ENCODE measurements at places on chromosomes 7 and 10. TPM values are rescaled to one million over a fixed set of nuclear protein-coding genes. Genes with fewer than 3 reads are reported as not detected.

GRCh38 chr7:14691597-14692203 lies 210.9 kb downstream of the DGKB start:
- DNase-seq = peak; percentile 30

- no peak for DNase-seq
Observed at GRCh38 chr7:24722386-24723177, 34.7 kb downstream of the GSDME start.

DNA sequence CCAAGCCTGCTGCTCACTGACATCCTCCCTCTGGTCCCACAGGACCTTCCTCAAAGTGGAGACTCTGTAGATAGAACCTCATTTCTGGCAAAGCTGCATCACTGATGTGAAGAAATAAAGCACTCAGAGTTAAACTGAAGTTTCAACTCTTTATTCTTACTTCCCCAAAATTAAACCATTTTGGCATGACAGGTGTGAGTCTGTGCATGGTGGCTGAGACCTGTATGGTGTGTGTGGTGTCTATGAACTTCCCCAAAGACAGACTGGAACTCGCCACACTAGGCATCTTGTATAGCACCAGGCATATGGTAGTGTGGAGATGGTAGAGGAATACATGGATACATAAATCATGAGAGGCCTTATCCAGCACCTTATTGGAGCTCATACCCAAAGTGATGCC lies 6.6 kb upstream of the WDFY4 start:
- DNase-seq = no peak

DNA sequence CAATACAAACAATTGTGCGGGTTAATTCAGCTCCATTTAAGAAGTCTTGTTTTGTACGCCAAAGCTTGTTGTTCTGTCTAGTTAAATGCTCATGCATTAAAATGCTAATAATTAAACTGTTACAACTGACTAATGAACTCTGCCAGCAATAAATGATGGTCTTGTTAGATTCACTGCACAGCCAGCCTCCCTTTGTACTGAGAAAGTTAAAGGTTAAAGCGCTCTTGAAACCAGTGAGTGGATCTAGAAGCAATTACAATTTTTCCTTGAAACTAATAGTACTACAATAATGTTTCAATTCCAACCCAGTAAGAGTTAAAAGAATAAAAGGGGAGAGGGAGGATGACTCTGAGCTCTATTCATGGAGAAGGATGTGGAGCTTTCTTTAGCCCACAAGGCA lies 233.0 kb downstream of the EMX2 start:
- no peak for DNase-seq

DNA sequence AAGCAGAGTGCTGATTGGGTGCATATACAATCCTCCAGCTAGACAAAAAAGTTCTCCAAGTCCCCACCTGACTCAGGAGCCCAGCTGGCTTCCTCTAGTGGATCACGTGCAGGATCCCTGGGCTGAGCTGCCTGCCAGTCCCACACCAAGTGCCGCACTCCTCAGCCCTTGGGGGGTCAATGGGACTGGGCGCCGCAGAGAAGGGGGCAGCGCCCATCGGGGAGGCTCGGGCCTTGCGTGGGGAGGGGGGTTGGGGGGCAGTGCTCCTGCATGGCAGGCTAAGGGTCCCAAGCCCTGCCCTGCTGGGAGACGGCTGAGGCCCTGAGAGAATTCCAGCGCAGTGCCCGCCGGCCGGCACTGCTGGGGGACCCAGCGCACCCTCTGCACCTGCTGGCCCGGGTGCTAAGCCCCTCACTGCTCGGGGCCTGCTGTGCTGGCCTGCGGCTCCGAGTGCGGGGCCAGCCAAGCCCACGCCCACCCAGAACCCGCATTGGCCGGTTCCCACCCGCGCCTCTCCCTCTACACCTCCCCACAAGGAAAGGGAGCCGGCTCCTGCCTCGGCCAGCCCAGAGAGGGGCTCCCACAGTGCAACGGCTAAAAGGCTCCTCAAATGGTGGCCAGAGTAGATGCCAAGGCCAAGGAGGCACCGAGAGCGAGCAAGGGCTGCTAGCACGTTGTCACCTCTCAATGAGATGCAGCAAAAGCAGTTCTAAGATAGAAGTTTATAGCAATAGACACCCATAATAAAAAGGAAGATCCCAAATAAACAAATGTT lies 274.3 kb upstream of the LRRTM3 start:
- DNase-seq = no peak

GRCh38 chr10:119415121-119415520 lies 127.4 kb downstream of the RGS10 start:
- no peak for DNase-seq

DNA sequence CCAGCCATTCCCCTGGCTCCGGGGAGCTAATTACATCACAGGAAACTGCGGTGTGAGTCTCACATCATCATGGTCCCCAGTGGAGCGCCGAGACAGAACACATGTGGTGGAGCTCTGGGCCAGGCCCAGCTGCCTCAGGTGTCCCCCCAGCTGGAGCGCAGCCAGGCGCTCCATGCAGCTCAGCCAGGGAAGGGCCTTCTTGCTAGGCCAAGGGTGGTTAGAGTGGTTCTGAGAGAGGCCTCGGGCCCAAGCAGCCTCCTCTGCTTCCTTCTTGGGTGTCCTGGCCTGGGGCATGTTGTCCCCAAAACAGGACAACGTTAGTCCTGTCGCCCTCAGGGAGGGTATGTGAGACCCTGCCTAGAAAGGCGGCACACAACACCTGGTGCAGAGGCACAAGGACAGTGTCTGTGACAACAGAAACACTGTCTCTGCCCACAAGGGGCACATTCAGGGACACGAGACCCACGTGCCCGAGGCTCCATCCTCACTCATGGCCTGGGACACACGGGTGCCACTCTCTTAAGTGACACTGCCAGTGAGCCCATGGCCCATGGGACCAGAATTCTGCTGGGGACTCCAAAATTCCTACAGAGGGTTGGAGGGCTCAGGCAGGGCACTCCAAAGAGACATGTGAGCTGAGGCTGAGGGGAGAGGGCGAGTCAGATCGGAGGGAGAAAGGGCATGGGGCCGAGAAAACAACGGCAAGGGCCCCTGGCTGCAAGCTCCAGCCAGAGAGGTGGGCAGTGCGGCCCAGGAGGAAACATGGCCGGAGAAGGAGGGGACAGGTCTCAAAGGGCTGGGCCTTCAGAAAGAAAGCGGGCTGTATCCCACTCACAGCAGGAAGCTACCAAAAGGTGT lies 37.0 kb upstream of the RET start:
- no peak for DNase-seq

GRCh38 chr7:3068530-3068929 lies 24.9 kb upstream of the CARD11 start:
- no peak for DNase-seq

GRCh38 chr7:9307131-9307530 lies 873.7 kb downstream of the NXPH1 start:
- no peak for DNase-seq

DNA sequence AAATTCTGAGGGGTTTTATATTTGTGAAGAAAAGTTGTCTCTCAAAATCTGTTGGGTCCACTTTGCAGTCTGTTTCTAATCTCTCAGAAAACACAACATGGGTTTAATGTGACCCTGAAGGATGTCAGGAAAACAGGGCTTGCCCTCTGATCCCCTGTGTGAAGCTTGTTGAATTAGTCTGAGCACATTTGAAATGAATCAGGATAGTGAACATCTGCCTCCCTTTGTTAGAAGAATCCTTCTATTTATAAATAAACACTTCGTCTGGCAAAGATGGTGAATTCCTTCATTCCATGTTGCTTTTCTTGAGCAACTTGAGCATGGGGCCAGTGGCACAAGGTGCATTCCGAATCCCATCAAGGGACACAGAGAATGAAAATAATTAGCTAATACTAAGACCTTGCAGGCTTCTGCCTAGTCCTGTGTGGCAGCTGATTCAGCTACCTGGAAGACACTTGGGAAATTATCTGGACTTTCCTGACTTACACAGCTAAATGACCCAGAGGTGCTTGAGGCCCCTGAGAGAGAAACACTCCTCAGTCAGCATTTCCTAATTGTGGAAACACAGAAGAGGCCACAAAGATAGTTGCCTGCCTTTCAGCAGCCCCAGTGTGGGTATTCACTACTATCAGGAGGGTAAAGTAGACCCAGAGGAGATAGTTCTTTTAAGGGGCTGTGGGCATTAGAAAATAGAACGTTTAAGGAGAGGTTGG lies 305.5 kb downstream of the C7orf25 start:
- no peak for DNase-seq

- no peak for DNase-seq
Observed at GRCh38 chr10:121457729-121458128, 140.5 kb downstream of the FGFR2 start.

- no peak for DNase-seq
Observed at GRCh38 chr7:112049555-112050249, 156.5 kb downstream of the DOCK4 start.

Gene PIP
- not detected for total RNA-seq

Gene GIMAP5
- total RNA-seq = not detected

Gene PPP1R9A
- total RNA-seq = not detected

Measured in IMR-90 (cell line).